Stomach (tissue), 19 donors: ENCODE measurements at places on chromosomes 6 and 20. TPM values are rescaled to one million over a fixed set of nuclear protein-coding genes. Genes with fewer than 3 reads are reported as not detected.

The TFAP2D gene
- not detected for total RNA-seq

GRCh38 chr20:5056801-5057599 lies 55.7 kb upstream of the SLC23A2 start:
- no peaks in the 10 kb centered on the region for H3K4me1 ChIP-seq
- peak; percentile 43 for DNase-seq
- no peaks in the 10 kb centered on the region for H3K36me3 ChIP-seq
- no peaks in the 10 kb centered on the region for H3K27me3 ChIP-seq
- H3K27ac ChIP-seq: no peak overlapping the region

DNA sequence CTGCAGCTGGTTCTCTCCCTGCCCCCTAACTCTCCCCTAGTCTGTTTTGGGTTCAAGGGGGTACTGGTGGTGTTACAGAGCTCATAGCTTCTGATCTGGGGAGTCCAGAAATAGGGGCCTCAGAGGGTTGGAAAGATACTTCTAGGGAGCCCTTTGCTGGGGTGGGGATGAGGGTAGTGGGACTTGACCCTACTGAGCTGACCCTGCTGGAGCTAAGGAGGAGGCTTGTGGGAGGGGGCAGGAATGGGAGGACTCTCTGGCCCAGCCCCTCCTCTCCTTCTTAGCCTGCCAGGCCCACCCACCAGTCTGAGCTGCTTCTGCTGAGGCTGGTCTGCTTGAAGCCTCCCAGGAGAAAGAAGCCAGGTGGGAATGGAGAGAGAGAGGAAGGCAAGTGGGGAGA lies at the start of gene EGFL8:
TSS of gene EGFL8 (plus strand) at position 301 of the 400 bp plus-strand sequence. CDS start 1,571 bp downstream, outside the sequence.
- DNase-seq: no peak
- peaks cover 26% of the 10 kb centered on the region for H3K4me1 ChIP-seq
- no peak within 1 kb of the TSS for H3K4me3 ChIP-seq
- peaks cover 91% of the 10 kb centered on the region for H3K36me3 ChIP-seq
- no peaks in the 10 kb centered on the region for H3K27me3 ChIP-seq
- H3K27ac ChIP-seq: peak within 1 kb of the TSS; percentile 50

- no peaks in the 10 kb centered on the region for H3K27me3 ChIP-seq
- no peak overlapping the region for H3K27ac ChIP-seq
- no peak for DNase-seq
- H3K4me3 ChIP-seq: no peak overlapping the region
Observed at GRCh38 chr6:127000631-127001030, 117.8 kb upstream of the RSPO3 start.

DNA sequence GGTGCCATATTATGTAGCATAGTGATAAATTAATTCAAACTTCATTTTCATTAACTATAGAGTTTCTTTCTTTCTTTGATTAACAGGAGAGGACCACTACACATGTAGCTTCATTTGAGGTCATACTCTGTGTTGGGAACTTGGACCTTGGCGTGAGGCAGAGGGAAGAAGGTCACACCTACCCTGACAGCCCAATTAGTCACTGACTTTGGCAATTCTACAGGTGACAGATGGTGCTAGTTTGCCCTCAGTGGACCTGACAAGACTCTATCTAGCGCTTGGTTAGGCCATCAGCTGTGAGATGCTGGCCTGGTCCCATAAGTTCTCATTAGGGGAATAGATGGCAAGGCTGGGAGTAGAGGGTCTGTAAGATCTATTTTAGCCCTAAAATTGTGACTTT lies 14.2 kb downstream of the SLX4IP start:
- no peak overlapping the region for H3K4me3 ChIP-seq
- no peak for DNase-seq
- H3K4me1 ChIP-seq: peaks cover 5% of the 10 kb centered on the region
- H3K27me3 ChIP-seq: no peaks in the 10 kb centered on the region
- H3K36me3 ChIP-seq: no peaks in the 10 kb centered on the region
- no peak overlapping the region for H3K27ac ChIP-seq

GRCh38 chr6:26087284-26088115 lies at the start of gene HFE:
TSS of gene HFE (plus strand) at chr6:26087429. CDS start at chr6:26087441, 12 bp downstream.
- H3K27ac ChIP-seq: peak within 1 kb of the TSS; percentile 94
- H3K4me1 ChIP-seq: peaks cover 22% of the 10 kb centered on the region
- H3K36me3 ChIP-seq: no peaks in the 10 kb centered on the region
- no peaks in the 10 kb centered on the region for H3K27me3 ChIP-seq
- peak; percentile 51 for DNase-seq

The HRH3 gene
- total RNA-seq: not detected

The SLC22A16 gene
- total RNA-seq: not detected

GRCh38 chr20:2750491-2751251 lies 49.8 kb downstream of the CPXM1 start:
- H3K27me3 ChIP-seq: peaks cover 66% of the 10 kb centered on the region
- peak; percentile 56 for DNase-seq
- H3K4me1 ChIP-seq: peaks cover 38% of the 10 kb centered on the region
- H3K4me3 ChIP-seq: peak overlapping the region; percentile 65
- H3K27ac ChIP-seq: no peak overlapping the region

The NFS1 gene
- total RNA-seq: 26.3 TPM

The SAMD5 gene
- 4.1 TPM for total RNA-seq

DNA sequence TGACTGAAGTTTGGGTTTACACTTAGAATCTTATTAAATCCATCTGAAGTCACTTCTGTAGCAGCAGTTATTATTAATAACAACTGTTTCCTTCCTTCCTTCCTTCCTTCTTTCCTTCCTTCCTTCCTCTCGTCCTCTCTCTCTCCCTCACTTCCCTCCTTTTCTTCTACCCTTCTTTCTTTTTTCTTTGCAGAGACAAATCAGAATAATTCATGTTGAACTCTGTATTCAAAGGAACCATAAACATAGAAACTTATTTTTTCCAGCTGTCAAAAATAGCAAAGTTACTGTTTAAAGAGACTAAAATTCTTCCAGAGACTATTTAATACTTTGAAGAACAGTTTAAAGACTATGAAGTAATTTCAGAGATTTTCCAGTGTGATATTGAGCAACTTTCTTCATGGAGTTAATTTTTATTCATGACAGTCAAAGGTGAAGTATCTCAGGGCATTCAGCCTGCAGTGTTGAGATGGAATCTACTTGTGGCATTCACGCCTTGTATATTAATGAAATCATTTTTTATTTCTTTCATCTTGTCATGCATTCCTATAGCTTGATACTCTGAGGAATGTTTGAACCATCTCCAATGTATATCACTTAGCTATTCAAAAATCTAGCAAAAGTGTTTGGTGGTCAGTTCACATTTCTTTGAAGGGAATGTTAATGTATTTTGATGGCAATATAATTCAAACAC lies 109.7 kb downstream of the BCAS1 start:
- no peaks in the 10 kb centered on the region for H3K27me3 ChIP-seq
- H3K36me3 ChIP-seq: no peaks in the 10 kb centered on the region
- H3K27ac ChIP-seq: no peak overlapping the region
- no peaks in the 10 kb centered on the region for H3K4me1 ChIP-seq
- no peak overlapping the region for H3K4me3 ChIP-seq

DNA sequence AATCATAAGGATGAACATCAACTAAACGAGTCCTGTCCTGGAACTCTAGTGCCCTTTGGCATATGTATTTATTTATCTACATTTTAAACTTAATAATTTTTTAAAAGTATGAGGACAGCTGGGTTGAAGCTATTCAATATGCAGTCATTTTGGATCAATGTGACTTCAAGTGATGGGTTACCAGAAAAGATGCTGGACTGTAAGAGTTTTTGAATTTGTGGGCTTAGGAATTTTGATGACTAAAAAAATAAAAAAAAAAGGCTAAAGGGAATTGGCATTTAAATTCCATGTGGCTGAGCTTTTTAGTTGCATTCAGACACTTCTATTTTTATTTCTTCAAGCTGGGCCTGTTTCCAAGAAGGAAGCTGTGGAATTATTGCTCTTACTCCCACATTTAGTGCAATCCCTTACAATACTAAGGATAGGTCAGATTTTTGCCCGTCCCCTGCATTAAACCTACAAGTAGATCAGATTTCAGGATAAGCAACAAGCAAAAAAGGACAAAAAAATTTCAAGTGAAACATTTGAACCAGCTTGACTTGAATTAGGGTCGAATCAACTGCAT lies 704.2 kb upstream of the CITED2 start:
- no peak overlapping the region for H3K27ac ChIP-seq
- peak; percentile 76 for DNase-seq
- no peaks in the 10 kb centered on the region for H3K27me3 ChIP-seq
- no peaks in the 10 kb centered on the region for H3K36me3 ChIP-seq

DNA sequence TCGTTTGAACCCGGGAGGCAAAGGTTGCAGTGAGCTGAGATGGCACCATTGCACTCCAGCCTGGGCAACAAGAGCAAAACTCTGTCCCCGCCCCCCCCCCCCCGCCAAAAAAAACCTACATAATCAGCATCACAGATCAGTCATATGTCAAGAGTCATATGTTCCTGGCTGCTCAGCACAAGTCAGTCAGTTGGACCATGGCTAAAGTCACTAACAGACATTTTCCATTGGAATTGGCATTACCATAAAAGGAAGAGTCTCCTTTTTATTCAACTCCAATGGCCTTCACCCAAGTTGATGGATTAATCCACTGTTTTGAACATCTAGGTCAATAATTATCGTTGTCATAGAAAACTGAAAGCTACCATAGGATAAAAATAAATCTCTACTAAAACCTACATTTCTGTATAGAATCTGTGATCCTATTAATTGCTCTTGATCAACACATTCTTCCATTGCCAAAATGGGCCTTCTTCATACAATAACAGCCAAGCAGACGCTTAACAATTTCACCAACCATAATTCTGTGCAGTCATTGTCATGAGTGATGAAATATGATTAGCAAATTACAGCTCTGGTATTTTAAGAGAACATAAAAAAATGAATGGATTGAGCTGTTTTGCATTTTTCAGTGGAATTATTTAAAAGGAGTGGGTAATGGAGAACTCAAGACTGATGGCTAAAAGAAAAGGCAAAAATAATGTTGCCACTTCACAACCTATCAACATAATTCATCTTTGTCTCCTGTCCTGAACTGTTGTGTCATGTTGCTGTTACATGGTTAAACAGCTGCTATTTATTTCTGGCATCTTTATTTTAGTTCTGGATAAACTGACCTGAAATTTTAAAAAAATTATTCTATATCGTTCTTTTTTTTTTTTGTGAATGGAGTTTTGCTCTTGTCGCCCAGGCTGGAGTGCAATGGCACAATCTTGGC lies 555.5 kb upstream of the JARID2 start:
- no peak overlapping the region for H3K27ac ChIP-seq
- no peak for DNase-seq
- H3K36me3 ChIP-seq: no peaks in the 10 kb centered on the region
- no peaks in the 10 kb centered on the region for H3K4me1 ChIP-seq
- no peaks in the 10 kb centered on the region for H3K27me3 ChIP-seq

DNA sequence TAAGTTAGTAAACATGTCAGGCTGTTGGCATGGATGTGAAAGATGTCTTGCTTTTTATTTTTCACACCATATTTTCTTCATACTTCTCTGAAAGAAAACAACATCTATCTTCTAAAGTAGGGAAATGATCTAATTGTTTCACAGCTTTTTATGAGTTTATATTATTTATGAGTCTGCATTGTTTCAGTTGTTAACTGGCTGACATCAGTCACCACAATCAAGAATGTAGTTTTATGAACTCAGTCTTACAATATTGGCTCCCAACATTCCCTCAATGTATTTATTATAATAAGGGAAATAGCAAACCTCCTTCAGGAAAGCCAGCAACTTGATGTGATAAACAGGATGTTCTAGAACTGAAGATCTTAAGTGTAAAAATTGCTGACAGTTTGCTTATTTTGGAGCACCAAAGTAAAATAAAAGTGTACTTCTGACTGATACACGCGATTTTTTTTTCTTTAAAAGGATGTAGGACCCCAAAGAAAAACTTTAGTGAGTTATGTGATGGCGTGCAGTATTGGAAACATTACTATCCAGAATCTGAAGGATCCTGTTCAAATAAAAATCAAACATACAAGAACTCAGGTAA lies 106.0 kb downstream of the ADGRG6 start:
- no peaks in the 10 kb centered on the region for H3K4me1 ChIP-seq
- H3K4me3 ChIP-seq: no peak overlapping the region
- H3K27ac ChIP-seq: no peak overlapping the region
- no peaks in the 10 kb centered on the region for H3K27me3 ChIP-seq
- H3K36me3 ChIP-seq: no peaks in the 10 kb centered on the region
- DNase-seq: no peak

DNA sequence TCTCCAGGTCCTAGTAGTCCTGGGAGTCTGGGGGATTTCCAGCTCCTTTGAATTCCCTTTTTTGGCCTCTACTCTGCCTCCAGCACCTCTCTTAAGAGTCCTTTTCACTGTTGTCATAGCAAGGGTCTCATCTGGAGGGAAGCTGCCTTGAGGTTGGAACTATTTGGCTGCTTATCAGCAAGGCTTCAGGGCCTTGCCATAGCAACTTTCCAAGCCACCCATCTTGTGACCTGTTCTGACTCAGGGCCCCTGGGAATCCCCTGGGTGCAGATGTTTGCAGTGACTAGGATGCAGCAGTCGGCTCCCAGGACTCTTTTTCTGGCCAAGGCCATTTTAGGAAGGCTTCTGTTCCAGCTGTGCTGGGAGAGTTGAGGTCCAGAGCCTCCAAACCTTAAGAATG lies 12.4 kb downstream of the PKIG start:
- no peak for DNase-seq
- peaks cover 30% of the 10 kb centered on the region for H3K36me3 ChIP-seq
- no peaks in the 10 kb centered on the region for H3K27me3 ChIP-seq
- peaks cover 42% of the 10 kb centered on the region for H3K4me1 ChIP-seq
- H3K4me3 ChIP-seq: no peak overlapping the region

The HAO1 gene
- not detected for total RNA-seq

GRCh38 chr6:142954844-142955243 lies 9.9 kb upstream of the HIVEP2 start:
- H3K4me3 ChIP-seq: no peak overlapping the region
- H3K27me3 ChIP-seq: no peaks in the 10 kb centered on the region
- no peak overlapping the region for H3K27ac ChIP-seq
- H3K36me3 ChIP-seq: no peaks in the 10 kb centered on the region
- peaks cover 5% of the 10 kb centered on the region for H3K4me1 ChIP-seq

- no peak overlapping the region for H3K4me3 ChIP-seq
- H3K4me1 ChIP-seq: peaks cover 27% of the 10 kb centered on the region
- no peak for DNase-seq
- no peak overlapping the region for H3K27ac ChIP-seq
- no peaks in the 10 kb centered on the region for H3K27me3 ChIP-seq
- no peaks in the 10 kb centered on the region for H3K36me3 ChIP-seq
Observed at GRCh38 chr6:21955053-21955595, 341.7 kb downstream of the PRL start.

GRCh38 chr6:75117701-75118100 lies 88.2 kb downstream of the COL12A1 start:
- H3K36me3 ChIP-seq: no peaks in the 10 kb centered on the region
- no peak overlapping the region for H3K27ac ChIP-seq
- no peaks in the 10 kb centered on the region for H3K4me1 ChIP-seq
- no peak for DNase-seq
- H3K4me3 ChIP-seq: no peak overlapping the region
- H3K27me3 ChIP-seq: no peaks in the 10 kb centered on the region

GRCh38 chr20:34716921-34717229 lies 12.7 kb downstream of the TP53INP2 start:
- peaks cover 40% of the 10 kb centered on the region for H3K36me3 ChIP-seq
- H3K27ac ChIP-seq: no peak overlapping the region
- no peak overlapping the region for H3K4me3 ChIP-seq
- DNase-seq: no peak
